GM23338 (cell line): ENCODE measurements at places on chromosomes 7 and 10. TPM values are rescaled to one million over a fixed set of nuclear protein-coding genes. Genes with fewer than 3 reads are reported as not detected.

AKR1C1 gene
- total RNA-seq: 2.9 and 5.1 TPM in 2 replicates

OPN1SW gene
- total RNA-seq: not detected in 2 replicates

POLR3A gene
- 35.5 and 37.2 TPM in 2 replicates for total RNA-seq

FAM237B gene
- 0.07 TPM in 1 of 2 replicates, not detected in the other for total RNA-seq

SHLD2 gene
- total RNA-seq: 34.2 and 34.6 TPM in 2 replicates

LBX1 gene
- not detected in 2 replicates for total RNA-seq

ACHE gene
- 1.5 and 3.7 TPM in 2 replicates for total RNA-seq

CRTAC1 gene
- 0.74 and 1.2 TPM in 2 replicates for total RNA-seq

RNF32 gene
- 0.56 TPM in 1 of 2 replicates, not detected in the other for total RNA-seq

HYAL4 gene
- total RNA-seq: not detected in 2 replicates

CXCL12 gene
- total RNA-seq: 47.3 and 53.8 TPM in 2 replicates

GNAT3 gene
- not detected in 2 replicates for total RNA-seq

OPN4 gene
- total RNA-seq: not detected in 2 replicates

EBLN1 gene
- not detected in 2 replicates for total RNA-seq

EPHB4 gene
- total RNA-seq: 145 and 164 TPM in 2 replicates

ELOVL3 gene
- 0.59 TPM in 1 of 2 replicates, not detected in the other for total RNA-seq

MYO1G gene
- total RNA-seq: 0.08 and 0.10 TPM in 2 replicates

ANKRD61 gene
- 0.42 and 0.70 TPM in 2 replicates for total RNA-seq

CRPPA gene
- 0.45 and 1.0 TPM in 2 replicates for total RNA-seq

BRAF gene
- 36.8 and 47.0 TPM in 2 replicates for total RNA-seq

UNC5B gene
- total RNA-seq: 25.2 and 31.2 TPM in 2 replicates

HOXA10 gene
- total RNA-seq: not detected in 2 replicates

FAM25C gene
- not detected in 2 replicates for total RNA-seq

ZNF727 gene
- total RNA-seq: not detected in 2 replicates

NOS3 gene
- 6.1 and 13.3 TPM in 2 replicates for total RNA-seq

EBF3 gene
- 0.23 and 0.49 TPM in 2 replicates for total RNA-seq

BEND7 gene
- 6.0 and 9.6 TPM in 2 replicates for total RNA-seq

PMS2 gene
- total RNA-seq: 13.9 and 15.6 TPM in 2 replicates

UCN3 gene
- not detected in 2 replicates for total RNA-seq

ARID5B gene
- 1.3 and 1.5 TPM in 2 replicates for total RNA-seq

MKX gene
- total RNA-seq: 0.97 and 1.6 TPM in 2 replicates

IKZF5 gene
- 10.5 and 10.7 TPM in 2 replicates for total RNA-seq

RBP4 gene
- 0.23 and 1.0 TPM in 2 replicates for total RNA-seq

THNSL1 gene
- total RNA-seq: 5.8 and 7.3 TPM in 2 replicates

CCL26 gene
- total RNA-seq: 3.0 and 6.2 TPM in 2 replicates

PDZD7 gene
- 1.7 and 2.3 TPM in 2 replicates for total RNA-seq

CCDC172 gene
- 3.8 and 4.6 TPM in 2 replicates for total RNA-seq

ACTR3C gene
- 1.5 and 5.8 TPM in 2 replicates for total RNA-seq

GPR15LG gene
- not detected in 2 replicates for total RNA-seq

LRIT1 gene
- total RNA-seq: 0.07 TPM in 1 of 2 replicates, not detected in the other

TDRD1 gene
- total RNA-seq: 1.5 and 1.7 TPM in 2 replicates

CRYGN gene
- 0.59 and 1.1 TPM in 2 replicates for total RNA-seq

CDHR3 gene
- 6.7 and 12.2 TPM in 2 replicates for total RNA-seq

ENO4 gene
- total RNA-seq: 0.04 and 0.24 TPM in 2 replicates

ZC3HAV1L gene
- total RNA-seq: 10.1 and 11.3 TPM in 2 replicates

PRKAR2B gene
- total RNA-seq: 48.8 and 53.6 TPM in 2 replicates

CPVL gene
- 33.3 and 37.8 TPM in 2 replicates for total RNA-seq

SLC25A40 gene
- 15.7 and 30.7 TPM in 2 replicates for total RNA-seq

OR13A1 gene
- 0.12 TPM in 1 of 2 replicates, not detected in the other for total RNA-seq

EIF4EBP2 gene
- total RNA-seq: 131 and 138 TPM in 2 replicates

CDK5 gene
- 17.4 and 19.8 TPM in 2 replicates for total RNA-seq

ZNF33A gene
- total RNA-seq: 32.6 and 35.5 TPM in 2 replicates

HPSE2 gene
- 0.10 and 0.50 TPM in 2 replicates for total RNA-seq

NAT16 gene
- total RNA-seq: 0.21 TPM in 1 of 2 replicates, not detected in the other
